ENCODE measurements at places on chromosomes 3 and 15.
A peak's percentile ranks its signal among the peaks of the same experiment; 100 is the strongest.

- no peak for DNase-seq
Measured at GRCh38 chr3:150365132-150365604, 42.9 kb upstream of the TSC22D2 start.

DNA sequence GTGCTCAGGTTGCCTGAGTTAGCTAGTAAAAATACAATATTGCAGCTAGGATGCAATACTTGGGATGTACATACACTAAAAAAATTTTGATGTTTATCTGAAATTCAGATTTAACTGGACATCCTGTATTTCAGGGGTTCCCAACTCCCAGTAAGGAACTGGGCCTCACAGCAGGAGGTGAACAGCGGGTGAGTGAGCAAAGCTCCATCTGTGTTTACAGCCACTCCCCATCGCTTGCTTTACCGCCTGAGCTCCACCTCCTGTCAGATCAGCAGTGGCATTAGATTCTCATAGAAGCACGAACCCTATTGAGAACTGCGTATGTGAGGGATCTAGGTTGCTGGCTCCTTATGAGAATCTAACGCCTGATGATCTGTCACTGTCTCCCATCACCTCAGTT is 285.1 kb upstream of the PROK2 start:
- DNase-seq = no peak

GRCh38 chr3:127017229-127017628 is 34.3 kb downstream of the PLXNA1 start:
- DNase-seq = no peak

DNA sequence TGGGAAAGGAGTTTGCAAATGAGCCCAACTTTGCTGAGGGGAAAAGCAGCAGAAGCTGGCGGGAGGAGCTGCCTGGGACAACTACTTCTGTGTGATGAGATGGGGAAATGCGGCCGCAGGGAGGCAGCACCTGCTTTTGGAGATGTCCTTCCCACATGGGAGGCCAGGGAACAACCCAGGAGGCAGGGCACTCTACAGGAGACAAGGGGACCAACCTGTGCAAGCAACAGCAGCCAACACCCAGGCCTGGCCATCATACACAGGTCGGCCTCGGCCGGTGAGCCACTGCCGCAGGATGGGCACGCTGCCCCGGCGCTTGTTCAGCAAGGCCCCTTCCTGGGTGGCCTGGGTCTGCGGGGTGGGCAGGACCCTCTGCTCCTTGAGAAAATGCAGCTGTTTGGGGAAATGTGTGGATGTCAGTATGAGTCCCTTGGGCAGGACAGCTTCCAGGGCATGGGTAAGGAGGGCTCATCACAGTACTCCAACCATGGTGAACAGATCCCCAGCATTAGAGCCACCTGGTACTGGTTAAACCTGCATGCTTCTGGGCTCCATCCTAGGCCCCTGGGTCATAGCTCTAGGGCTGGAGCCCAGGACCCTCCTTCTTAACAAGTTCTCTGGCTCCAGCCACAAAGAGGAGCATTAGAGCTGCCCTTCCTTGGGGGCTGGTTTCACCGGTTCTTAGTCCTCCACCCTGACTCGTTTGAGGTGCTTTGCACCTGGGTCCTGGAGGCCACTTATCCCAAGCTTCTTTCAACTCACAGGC is 11.6 kb downstream of the EPB42 start:
- no peak for DNase-seq

DNA sequence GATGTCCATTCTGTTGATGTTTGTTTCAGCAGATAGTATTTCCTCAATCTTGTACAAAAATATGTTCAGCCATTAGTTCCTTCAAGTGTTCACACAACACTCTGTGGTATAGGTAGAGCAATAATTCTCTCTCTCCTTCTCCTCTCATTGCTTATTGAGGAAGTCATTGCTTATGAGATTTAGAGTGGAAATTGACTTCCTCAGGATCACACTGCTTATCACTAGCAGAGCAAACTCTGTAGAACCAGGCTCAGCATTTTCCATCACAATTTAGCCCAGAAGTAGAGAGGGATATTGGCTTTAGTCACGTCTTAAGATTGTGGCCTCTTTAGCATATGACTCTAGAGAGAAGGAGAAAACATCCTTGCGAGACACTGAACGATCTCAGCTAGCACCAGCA is 31.2 kb downstream of the RAB11A start:
- no peak for DNase-seq

GRCh38 chr3:175304404-175304803 is 445.3 kb downstream of the NAALADL2 start:
- DNase-seq = peak; percentile 59

DNA sequence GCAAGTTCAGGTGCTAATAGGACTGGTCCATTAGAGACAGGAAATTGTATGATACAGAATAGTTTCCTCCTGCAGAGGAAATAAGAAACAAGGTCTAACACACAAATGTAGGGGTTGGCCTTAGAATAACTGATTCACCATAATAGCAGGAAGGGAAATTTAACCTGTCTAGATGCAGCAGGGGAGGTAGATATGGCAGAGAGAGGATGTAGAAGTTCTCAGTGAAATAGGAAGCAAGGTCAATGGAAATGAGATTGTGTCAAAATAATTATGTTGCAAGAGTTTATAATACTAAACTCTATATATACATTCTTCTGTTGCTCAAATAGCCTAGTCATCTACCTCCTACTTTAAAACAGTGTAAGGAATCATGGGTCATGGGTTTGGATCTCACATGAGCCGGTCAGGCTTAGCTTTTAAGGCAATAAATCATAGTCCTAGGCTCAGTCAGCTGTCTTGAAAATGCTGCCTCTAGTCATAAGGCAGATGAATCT is 17.0 kb downstream of the BCL2A1 start:
- no peak for DNase-seq

- DNase-seq = no peak
Measured at GRCh38 chr15:34986326-34986725, 1.8 kb downstream of the ZNF770 start.

DNA sequence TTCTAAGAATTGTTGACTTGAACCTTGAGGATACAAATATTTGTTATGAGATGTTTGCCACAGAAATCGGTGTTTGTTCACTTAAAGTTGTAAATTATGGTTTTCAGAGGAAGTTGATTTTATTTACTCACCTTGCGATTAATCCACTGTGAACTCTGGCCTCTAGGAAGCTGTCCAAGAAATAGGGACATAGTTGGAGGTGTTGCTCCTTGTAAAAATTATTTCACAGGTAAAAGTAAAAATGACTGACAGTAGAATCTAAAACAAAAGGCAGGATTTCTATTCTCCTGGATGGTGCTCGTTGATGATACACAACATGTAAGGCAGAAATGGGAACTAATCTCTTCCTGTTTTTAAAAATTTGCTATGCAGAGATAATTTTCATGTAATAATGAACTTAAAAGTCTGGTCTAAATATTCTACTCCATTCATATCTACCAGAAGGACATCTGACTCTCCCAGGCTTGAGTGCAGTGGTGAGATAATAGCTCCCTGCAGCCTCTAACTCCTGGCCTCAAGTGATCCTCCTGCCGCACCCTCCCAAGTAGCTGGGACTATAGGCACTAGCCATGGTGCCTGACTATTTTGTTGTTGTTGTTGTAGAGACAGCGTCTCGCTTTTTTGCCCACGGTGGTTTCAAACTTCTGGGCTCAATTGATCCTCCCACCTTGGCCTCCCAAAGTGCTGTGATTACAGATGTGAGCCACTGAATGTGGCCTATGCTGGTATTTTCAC is 17.1 kb upstream of the LZTFL1 start:
- DNase-seq = no peak

DNA sequence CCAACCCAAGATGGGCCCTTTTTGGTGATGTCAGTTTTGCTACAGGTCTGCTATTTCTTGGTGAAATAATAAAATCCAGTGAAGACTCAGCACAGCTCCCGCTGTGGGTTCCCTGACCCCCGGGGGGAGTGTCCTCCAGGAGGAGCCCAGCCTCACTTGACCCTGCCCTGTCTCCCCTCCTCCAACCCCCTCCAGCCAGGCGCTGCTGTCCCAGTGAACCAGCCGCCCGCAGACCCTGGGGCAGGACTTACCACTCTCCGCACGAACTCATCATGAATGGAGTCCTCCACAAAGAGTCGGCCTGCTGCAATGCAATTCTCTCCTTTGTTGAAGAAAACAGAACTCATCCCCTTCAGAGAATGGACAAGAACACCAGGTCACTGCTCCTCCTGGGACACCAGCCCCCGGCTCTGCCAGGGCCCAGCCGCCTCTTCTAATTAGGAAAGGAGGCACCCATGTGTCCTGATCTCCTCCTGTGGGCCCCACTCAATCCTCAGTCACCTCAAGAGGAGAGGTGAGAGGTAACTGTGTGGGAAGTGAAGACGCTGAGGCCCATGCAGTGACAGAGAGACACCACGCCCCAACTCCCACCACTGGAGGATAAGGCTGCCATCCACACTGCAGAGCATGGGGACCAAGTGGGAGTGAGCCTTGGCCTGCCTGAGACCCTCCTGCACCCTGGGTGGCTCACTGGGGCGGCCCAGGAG is 28.8 kb upstream of the SLC41A3 start:
- no peak for DNase-seq

DNA sequence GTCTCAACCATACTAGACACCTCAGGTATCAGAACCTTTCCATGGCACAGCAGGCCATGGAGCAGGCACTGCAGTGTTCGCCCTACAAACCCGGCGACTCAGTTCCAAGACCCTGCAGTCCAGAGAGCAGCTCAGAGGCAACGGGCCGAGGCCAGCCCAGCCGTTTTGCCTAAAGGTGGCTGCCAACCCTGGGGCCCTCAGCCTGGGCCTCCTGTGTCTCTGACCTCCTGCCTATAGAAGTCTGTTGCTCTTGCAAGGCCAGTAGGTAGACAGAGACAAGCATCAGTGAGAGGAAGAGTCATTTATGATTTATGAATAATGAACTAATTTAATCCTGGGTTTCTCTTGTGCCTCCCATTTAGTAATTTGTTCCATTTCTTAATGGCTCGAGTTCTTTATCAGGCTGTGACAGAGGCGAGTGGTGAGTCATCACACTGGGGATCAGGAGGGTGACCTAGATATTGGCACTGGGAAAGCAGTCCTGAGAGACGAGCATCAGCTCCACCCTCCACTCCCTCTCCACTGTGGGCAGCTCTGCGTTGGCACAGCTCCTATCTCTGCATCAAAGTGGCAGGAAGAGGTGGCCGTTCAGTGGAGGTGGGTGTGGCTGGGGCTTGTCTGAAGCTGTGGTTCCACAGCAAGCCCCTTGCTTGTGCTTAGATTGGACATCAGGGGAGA is 79.8 kb downstream of the ABHD5 start:
- no peak for DNase-seq

- DNase-seq = no peak
Measured at GRCh38 chr3:71488391-71488809, 95.1 kb downstream of the FOXP1 start.

DNA sequence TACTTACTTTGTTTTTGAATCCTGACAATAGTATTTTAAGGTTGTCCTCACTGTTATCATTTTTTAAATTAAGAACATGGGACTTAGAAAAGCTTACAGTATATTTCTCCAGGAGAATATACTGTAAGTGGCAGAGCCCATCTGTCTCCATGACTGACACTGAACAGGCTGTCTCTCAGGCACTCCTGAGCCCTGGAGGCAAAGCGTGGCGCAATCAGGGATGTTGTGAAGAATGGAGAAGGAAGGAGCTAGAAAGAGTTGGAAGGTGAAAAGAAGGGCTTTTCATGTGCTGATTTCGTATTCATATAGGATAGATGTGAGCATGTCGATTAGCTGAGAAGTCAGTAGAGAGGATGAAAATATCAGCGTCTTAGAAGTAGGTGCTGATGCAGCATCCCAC is 41.5 kb downstream of the FGF12 start:
- no peak for DNase-seq

DNA sequence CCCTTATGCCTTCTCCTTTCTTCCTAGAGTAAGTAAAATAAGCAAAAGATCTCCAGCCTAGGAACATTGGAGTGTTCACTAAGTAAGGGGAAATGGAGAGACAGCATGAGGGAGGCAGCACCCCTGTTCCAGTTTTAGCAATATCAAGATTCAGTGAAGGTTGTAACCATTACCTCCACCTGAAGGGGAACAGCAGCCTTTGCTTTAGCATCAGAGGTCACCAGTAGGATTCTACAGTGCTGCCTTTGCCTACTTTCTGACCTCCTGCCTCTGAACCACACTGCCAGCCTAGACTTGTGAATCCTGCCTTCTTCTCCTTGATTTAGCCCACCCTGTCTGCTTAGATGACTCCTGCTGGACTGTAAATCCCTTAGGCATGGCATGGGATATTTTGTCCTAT is 104.7 kb downstream of the GAP43 start:
- no peak for DNase-seq

DNA sequence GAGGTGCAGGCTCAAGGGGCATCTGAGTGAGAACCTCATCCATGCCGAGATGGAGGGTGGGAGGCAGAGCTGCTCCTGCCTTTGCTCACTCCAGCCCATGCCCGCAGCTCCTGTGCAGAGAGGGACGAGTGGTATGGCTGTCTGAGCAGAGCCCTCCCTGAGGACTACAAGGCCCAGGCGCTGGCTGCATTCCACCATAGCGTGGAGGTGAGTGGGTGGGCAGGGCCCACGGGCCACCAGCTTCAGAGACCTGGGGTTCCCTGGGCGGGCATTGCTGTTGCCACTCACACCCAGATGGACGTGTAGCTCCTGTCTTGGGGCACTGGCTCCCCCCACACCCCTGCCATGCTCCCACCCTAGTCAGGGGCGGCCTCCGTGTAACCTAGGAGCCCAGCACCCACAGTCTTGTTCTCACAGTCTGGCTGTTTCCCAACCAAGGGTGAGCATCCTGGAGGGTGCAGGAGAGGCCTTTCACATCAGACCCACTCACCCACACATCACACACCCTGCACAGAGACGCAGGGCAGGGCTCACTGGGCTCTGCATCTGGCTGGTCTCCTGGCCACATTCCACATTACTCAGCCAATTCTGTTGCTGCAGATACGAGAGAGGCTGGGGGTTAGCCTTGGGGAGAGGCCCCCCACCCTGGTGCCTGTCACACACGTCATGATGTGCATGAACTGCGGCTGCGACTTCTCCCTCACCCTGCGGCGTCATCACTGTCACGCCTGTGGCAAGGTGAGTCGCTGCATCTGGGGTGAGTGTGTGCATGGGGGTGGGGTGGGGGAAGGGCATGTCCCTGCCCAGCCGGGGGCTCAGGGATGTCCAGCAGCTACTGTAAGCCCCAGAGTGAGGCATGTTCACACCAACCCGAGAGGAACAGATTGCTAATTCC is 25.3 kb upstream of the NR2C2 start:
- DNase-seq = no peak

DNA sequence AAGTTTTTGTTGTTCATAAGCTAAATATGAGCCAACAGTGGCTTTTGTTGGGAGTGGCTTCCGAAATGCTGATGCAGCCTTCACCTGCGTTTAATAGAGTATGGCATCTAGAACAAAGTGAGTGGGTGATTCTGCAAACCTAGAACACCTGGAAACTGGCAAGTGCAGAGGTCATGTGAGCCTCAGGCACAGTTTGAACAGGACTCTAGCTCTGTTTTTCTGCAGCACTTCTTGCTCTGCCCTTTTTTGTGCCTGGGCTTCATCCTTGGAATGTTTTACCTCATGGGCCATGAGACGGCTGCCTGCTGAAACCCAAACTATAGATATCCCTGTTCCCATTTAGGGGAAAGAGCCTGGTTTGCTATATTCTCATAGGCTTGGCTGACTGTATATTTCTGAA is 73.5 kb downstream of the LPP start:
- DNase-seq = no peak

All from NCI-H1694 treated with DMSO at 0.1 percent for 48 hours (cell line).